Heart left ventricle (tissue), 16 donors: ENCODE measurements at places on chromosomes 11 and 22. TPM values are rescaled to one million over a fixed set of nuclear protein-coding genes. Genes with fewer than 3 reads are reported as not detected.
A peak's percentile ranks its signal among the peaks of the same experiment; 100 is the strongest.

Gene CSNK2A3
- total RNA-seq = 2.1 TPM

Gene CDON
- 7.3 TPM for total RNA-seq

Gene CRYBB3
- total RNA-seq = not detected

Gene ROM1
- total RNA-seq = 1.7 TPM

GRCh38 chr11:1869427-1870325 lies 16.8 kb downstream of the LSP1 start:
- peak; percentile 68 for DNase-seq

DNA sequence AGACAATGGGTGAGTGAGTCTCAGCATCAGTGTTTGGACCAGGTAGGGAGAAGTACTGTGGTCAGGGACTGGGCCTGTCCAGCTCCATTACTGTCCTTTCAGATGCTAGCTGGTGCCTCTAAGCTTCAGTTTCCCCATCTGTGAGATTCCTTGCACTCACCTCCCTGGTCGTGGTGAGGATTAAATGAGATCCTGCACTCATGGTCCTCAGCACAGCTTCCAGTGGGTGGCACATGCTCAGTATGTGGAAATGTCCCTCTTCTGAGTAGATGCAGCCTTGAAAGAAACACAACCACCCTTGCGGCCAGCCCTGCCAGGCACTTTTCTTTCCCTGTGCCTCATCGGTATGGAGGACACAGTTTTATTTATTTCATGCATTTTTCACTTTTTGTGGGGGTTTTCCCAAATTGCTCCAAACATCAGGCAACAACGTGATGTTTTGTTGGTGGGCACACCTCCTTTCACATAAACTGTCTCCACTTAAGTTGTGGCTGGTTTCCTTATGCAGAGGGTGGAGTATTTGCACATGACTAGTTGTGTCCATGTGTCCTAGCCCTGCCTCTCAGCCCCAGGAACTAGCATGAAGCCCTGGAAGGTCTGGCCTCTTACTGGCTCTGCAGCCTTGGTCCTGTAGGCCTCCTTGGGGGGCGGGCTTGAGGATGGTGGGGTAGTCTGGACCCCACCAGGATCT lies 1.1 kb downstream of the LZTR1 start:
- DNase-seq = no peak

DNA sequence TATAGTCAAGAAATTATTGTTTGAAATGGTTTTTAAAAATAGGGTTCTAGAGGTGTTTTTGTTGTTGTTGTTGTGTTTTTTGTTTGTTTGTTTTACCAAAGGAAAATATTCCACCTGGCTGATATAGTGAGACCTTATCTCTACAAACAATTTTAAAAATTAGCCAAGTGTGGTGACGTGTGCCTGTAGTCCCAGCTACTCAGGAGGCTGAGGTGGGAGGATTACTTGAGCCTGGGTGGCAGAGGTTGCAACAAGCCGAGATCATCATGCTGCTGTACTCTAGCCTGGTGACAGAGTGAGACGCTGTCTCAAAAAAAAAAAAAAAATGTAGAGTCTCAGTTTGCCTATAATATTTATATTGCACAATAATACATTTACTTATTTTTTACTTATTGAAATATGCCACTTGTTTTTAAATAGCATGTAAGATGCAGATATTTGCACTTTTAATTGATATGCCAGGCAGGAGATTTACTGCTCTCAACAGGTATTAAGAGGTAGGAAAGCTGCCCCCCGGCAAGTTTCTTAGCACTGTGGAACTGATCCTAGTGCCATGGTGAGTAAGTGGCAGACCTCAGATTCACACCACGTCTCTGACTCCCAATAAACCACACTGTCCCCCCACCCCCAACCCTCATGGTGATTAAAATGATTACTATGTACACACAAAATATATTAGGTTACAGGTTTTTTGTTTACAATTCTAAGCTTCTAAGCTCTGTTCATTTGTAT lies 157.4 kb downstream of the TEAD1 start:
- DNase-seq = no peak

GRCh38 chr11:27653990-27654758 lies 46.1 kb downstream of the BDNF start:
- DNase-seq = no peak

DNA sequence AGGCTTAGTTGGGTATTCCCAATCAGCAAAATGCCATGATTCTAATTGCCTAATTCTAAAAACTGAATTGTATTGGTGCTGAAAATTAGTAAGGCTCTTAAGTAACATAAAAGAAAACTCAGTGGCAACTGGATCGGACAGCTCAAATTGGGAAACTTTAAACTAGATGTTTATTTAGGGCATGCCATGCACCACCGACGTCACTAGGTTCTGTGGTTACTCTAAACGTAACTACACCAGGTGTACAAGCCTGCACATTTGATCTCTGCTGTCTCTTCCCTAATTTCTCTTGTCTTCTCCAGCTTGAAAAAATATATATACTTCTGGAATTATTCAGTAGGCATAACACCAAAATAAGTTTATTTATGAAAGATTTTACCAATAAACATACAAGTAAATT lies 378.2 kb downstream of the DCDC1 start:
- no peak for DNase-seq

DNA sequence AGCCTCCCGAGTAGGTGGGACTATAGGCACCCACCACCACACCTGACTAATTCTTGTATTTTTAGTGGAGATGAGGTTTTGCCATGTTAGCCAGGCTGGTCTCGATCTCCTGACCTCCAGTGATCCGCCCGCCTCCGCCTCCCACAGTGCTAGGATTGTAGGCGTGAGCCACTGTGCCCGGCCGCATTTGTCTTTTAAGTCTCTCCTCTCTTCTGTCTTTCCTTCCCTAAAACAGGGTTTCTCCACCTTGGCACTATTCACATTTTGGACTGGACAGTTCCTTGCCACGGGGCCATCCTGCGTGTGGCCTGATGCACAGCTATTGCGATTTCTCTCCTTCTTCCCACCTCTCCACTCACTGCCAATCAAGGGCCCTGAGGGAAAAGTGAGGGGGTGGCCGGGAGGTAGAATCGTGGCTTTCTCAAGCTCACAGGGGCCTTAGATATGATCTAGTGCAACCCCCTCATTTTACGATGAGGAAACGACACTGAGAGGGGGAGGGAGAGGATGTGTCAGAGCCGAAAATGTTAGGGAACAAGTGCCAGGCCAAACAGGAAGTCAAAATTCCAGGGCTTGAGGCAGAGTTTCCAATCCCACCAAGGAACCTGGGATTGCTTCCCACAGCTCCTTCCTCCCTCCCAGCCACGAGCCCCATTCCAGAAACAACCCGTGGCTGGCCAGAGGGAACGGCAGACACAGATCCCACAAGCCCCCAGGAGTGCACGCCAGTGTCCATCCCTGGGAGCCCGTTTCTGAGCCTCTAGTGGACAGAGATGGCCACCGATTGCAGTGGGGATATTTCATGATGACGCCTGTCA lies 21.2 kb downstream of the SCGB1A1 start:
- DNase-seq = peak; percentile 49

DNA sequence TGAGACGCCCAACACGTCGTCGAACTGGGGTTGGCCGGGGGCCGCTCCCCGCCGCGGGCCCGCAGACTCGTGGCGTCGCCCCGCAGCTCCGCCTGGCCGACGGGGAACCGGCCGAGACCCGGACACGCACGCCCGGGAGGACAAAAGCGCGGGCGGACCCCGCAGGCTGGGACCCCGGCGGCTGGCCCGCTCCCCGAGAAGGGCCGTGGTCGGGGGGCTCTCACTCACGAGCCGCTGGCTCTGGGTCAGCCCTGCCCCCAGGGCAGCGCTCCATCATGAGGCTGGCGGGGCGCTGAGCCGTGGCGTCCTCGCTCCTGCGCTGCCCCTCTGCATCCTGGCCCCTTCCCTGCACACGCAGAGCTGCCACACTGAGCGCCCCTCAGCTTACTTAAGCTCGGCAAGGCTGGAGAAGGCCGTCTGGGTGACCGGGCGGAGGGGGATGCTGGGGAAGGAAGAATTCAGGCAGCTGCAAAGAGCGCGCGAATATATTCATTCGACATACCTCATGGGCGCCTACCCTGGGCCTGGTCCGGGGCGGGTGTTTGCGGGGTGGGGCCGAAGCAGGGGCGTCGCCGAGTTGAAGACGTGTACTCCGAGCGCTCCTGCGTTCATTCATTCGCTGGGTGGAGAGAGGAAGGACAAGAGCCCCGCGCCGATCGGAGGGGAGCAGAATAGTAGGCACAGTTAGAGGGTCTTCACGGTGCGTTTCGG lies 579 bp upstream of the CYB5R2 start:
- DNase-seq = no peak

GRCh38 chr11:102771351-102771750 lies 9.1 kb downstream of the MMP10 start:
- DNase-seq = no peak
